Activated naive CD4-positive, alpha-beta T cell treated with anti-CD3 and anti-CD28 coated beads, Interleukin-2, amount 50 U/mL, for 16 hours (primary cell): ENCODE measurements at places on chromosomes 11 and 22.

DNA sequence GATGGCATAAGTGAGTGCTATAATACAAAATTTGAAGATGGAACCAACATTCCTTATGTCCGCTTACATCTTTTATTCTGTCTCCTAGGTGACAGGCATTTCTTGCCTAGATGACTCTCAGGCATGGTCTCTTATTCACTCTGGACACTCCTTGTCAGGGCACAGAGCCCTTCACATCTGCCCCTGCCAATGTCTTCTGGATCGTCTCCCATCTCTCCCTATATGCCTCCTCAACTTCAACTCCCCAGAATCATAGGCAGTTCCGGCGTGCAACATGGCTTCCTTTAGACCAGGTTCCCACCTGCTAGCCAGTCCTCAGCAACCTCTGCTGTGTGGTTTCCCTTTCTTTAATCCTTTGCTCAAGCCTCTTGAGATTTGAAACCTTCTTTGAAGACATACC, 300.9 kb downstream of the TENM4 start:
- DNase-seq = no peak

- DNase-seq = no peak
Measured at GRCh38 chr22:41801886-41802285, 1.4 kb downstream of the CCDC134 start.

DNA sequence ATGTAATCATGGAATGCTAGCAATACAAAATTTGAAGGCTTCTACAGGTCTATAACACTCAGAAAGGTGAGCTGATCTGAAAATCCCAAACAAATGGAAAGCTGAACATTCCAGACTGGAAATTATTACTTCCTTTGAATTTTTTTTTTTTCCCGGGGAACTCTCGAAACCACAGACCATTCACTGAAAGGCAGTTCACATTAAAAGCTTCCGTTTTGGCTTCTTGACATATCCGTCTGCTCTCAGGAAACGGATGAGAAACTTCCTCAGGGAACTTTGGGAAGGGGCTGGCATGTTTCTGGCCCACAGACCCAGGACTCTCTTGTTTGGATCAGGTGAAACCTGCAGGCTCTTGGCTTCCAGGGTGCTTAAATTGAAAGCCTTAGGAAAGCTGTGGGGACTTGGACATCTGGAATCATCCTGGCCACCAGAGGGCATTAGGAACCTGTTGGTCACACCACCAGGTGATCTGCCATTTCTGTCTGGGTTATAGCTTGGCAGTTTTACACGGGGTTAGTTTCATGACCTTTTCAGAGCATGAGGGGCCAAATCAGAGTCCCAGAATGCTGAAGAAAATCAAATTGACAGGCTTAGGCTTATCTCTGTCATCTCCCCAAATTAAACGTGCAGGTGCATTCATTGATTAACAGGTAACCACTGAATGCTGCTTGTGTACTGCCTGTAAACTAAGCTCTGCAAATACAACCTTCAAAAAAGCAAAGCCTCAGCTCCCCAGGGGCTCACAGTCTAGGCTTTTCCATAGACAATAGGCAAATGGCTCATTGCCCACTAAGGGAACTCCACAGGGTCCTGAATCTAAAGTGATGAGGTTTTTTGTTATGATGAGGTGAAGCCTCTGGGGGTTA, 22.7 kb upstream of the GRAMD1B start:
- DNase-seq = peak; percentile 46

DNA sequence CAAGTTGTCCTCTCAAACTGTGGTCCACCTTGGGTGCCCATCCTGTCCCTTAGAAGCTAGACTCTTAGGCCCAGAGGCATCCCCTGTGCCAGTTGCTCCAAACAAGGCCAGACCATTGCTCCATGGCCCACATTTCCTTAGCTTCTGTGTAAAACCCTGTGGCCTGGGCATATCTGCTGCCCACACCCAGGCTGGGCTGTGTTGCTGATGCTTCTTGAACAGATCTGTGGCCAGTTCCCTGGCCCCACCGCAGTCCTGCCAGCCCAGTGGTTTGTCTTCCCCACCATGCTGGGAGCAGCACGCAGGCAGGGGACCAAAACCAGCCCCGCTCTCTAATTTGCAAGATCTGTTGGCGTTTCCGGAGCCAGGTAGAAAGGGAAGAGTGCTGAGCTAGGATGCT, 72.2 kb downstream of the CSNK2A3 start:
- no peak for DNase-seq

GRCh38 chr11:32162906-32163305, 72.0 kb downstream of the RCN1 start:
- DNase-seq = no peak

- no peak for DNase-seq
Measured at GRCh38 chr11:128492903-128493569, 94.3 kb downstream of the ETS1 start.

DNA sequence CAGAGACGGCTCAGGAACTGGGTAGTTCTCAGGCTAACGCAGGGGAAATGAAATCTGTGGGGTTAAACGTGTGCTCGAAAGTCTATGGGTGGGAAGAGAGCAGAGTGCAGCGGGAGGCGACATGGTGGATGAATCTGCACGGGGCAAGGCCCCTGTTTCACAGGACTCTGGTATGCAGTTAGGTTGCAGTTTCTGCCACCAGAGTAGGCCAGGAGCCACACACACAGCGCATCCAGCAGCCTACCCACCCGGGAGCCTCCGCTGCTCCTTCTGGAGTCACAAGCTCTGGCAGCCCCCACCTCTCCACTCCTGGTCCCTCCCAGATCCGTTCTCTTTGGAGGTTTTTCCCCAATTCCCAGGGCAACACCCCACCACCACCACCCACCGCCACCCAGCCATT, 27.0 kb downstream of the SPATA19 start:
- no peak for DNase-seq

DNA sequence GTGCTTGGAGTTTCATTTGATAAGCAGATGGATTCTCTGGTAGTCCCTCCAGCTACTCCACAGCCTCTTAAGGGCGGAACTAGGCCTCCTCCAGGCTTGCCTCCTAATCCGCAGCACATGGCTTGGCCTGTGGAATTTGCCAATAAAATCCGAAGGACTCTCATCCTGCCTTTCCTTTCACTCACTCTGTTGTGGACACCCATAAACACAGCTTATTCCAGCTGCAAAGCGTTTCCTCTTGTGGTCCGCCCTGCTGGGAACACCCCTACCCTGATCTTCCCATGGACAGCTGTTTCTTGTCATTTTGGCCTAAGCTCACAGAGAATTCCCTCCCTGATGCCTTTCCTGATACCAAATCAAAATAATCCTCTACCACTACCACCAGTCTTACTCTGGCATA, 546.2 kb downstream of the NTM start:
- DNase-seq = no peak

GRCh38 chr22:37546437-37547250, 13.6 kb upstream of the CDC42EP1 start:
- no peak for DNase-seq

- no peak for DNase-seq
Measured at GRCh38 chr11:35721651-35722282, 59.2 kb downstream of the TRIM44 start.

GRCh38 chr11:24153337-24153736, 343.5 kb upstream of the LUZP2 start:
- no peak for DNase-seq

- DNase-seq = no peak
Measured at GRCh38 chr11:69319255-69320106, 25.5 kb downstream of the MYEOV start.
